CD8-positive, alpha-beta memory T cell (primary cell): ENCODE measurements at places on chromosomes 3 and 15. TPM values are rescaled to one million over a fixed set of nuclear protein-coding genes. Genes with fewer than 3 reads are reported as not detected.

- no peak for DNase-seq
Measured at GRCh38 chr15:67145710-67146109, 80.3 kb downstream of the SMAD3 start.

DNA sequence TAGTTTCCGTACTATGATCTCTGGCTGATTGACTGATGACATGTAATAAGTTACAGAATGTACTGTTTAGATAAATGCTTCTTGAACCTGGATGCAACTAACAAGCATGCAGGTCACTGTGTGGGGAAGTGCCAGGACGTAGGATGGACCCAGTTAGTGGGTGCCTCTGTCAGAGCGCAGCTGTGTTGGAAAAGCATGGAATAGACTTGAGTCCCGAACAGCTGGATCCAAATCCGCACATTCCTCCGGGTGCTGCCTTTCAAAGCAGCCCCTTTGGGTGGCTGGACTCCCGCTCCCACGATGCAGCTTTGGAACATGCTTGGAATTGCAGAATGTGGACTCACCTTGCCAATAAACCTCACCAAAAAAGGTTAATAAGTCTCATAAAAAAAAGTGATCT is 35.5 kb upstream of the ALDH1A3 start:
- no peak for DNase-seq

DNA sequence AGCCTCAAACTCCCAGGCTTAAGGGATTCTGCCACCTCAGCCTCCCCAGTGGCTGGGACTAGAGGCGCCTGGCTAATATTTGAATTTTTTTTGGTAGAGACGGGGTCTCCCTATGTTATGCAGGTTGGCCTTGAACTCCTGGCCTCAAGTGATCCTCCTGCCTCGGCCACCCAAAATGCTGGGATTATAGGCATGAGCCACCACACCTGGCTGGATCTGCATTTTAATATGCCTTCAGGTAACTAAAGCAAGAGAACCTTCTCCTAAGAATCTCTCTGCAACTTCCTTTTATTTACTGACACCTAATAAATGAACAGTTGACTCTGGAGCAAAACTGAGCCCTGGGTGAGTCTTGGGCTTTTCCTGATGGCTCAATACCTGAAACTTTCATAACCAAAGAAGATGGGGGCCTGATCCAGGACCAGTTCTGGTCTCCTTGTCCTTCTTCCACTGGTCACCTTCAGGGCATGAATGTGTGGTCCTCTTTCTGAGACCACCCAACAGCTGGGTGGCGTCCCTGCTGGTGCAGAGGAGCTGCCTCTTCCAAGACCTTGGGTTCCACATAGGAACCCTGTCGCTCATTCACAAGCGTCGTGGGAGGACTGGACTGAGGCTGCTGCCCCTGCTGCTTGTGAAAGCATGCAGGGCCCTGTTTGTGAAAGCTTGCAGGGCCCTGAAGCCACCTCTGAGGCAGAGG is 28.2 kb downstream of the CCR9 start:
- DNase-seq, result no peak

- no peak for DNase-seq
Measured at GRCh38 chr15:34591306-34591705, 7.9 kb upstream of the GOLGA8B start.

- DNase-seq, result no peak
Measured at GRCh38 chr3:23740517-23740965, 65.2 kb upstream of the UBE2E1 start.

DNA sequence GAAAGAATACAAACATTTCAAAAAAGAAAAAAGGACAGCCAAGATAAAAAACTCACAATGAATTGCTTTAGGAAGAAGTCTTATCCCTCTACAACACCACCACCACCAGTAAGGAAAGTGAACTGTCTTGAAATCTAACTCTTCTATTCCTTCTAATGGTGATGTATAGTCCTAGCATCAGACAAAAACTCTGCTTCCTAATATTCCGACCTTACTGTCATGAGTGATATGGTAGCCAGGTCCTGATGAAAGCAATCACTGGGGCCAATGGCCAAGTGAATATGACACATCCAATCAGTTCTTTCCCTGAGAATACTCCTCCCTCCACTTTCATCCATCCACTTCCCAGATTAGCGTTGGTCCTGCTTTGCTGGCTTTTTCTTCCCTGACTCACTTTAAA is 14.8 kb downstream of the GK5 start:
- no peak for DNase-seq

GRCh38 chr15:62799037-62799436 is 243.5 kb upstream of the TPM1 start:
- no peak for DNase-seq

DNA sequence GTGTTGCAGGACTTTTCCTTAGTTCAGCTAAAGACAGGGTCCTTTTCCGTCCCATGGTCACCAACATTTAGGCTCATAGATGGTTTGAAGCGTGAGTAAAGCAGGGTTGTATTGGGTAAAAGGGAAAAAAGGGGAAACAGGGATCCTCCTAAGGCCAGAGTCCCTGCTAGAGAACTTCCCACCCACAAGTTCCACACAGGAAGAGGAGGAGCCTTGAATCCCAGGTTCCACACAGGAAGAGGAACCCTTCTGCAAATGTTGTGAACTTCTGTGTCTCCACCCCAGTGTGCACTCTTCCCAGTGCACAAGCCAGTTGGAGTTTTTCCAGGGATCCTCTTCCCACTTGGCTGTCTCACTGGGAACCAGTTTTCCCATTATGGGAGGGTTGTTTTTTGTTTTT is 27.6 kb upstream of the ATP8B4 start:
- DNase-seq, result no peak

DNA sequence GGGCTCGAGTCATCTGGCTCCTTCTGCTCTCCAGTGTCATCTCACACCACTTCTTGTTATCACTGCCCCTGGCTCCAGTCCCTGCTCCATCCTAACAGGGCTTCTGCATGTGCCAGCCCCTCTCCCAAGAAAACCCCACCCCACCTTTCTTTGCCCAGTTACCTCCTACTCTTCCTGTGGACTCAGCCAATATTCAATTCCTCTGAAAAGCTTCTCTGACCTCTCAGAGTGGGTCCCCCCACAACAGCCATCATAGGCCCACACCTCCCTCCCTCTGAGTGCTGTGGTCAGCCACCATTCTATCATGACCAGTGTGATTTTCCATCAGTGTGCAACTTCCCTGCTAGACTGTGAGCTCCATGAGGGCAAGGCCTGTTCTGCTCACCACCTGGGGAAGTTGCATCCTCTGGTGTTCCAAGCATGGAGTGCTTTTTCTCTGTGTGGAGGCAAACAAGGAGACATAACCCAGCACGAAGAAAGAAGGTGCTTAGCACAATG is 71.6 kb downstream of the ADCY5 start:
- no peak for DNase-seq

DNA sequence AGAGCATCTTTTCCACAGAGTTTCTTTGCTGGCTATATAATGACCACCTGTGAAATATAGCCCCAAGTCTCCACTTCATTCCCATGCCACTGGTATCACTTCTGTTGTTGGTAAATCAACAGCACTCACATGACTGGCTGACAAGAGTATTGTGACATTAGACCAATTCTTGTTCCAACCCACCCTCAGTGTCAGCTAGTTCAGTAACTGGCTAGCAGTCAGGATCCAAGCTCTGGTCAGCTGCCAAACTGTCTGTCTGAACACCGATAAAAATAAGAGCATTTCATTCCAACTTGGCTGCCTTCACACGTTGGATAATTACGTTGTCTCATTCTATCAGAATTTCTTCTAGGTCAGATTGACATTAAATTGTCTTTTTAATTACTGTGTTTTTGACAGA is 166.5 kb downstream of the USP13 start:
- DNase-seq, result no peak

- DNase-seq, result no peak
Measured at GRCh38 chr3:161770484-161771386, 274.1 kb downstream of the OTOL1 start.

Gene RASGRF1
- not detected for total RNA-seq

Gene VPS13C
- total RNA-seq, result 42.5 TPM

Gene TMEM207
- not detected for total RNA-seq

Gene ROPN1B
- total RNA-seq, result not detected

Gene PARL
- 98.1 TPM for total RNA-seq

Gene GNAT1
- total RNA-seq, result not detected

Gene OCA2
- total RNA-seq, result not detected
